ENCODE measurements at places on chromosomes 4 and X.
A peak's percentile ranks its signal among the peaks of the same experiment; 100 is the strongest.

DNA sequence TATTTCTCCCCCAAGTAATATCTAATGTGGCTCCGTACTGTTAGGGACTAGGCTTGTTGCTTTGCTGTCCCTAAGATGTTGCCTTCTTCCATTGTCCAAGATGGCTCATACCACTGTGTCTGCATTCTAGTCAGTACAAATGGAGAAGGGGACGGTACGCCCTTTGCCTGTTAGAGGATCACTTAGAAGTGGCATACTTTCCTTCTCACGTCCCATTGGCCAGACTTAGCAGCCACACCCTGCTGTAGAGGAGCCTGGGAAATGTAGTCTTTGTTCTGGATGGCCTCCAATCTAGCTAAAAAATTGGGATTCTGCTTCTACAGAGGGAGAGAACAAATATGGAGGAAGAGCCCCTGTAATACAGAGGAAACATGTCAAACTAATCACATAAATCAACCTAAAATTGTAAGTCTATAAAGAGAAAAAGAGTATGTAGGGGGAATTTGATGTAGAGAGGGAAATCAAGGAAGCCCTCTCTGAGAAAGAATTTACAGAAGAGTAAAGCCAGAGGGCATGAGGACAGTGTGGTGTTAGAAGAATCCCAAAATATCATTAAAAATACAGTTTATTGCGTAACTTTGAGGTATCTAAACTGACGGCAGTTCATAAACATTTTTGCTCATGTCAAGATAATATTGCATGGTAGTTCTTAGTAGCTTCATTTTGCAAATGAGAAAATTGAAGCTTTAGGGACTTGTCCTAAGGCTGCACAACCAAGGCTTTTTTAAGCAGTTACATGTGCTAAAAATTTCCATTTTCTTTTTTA lies 15.1 kb downstream of the PRIMPOL start:
- peak; percentile 46 for DNase-seq

- peak; percentile 61 for DNase-seq
Measured at GRCh38 chr4:173527103-173527891, 2.7 kb downstream of the HAND2 start.

- DNase-seq = peak; percentile 50
Measured at GRCh38 chrX:42673301-42673810, 104.6 kb downstream of the PPP1R2C start.

- peak; percentile 47 for DNase-seq
Measured at GRCh38 chrX:119981286-119982070, 37.9 kb upstream of the NKAP start.

DNA sequence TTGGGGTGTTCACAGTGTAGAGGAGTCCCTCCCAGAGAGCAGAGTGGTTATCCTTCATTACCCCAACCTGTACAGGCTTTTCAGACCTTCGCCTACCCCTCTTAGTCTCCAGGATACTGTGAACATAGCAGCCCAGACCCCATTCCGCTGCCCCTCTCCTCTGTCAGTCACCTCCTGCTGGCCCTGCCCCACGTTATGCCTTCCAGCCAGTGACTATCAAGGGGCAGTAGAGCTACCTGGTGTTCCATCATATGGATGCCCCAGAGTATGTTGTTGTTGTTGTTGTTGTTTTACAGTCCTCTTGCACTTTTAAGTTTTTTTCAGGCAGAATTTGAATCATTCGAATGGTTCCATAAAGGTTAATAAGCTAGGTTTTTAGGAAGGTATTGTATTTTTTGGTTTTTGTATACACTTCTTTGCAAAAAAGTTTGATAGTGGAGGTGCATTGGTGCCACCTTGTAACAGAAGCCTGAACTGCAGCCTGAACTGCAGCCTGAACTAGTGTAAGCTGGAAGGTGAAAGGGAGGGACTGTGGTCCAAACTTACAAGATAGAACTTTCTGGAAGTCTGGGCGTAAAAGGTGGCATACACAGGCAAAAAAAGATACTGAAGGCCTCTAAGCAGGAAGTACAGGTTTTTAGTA lies 101.4 kb upstream of the RAB40AL start:
- peak; percentile 50 for DNase-seq

- peak; percentile 51 for DNase-seq
Measured at GRCh38 chrX:51336584-51336983, 4.0 kb downstream of the NUDT10 start.
